T-helper 2 cell treated with Interferon-gamma antibody and Interleukin-4, amounts not matched to agents 100 ng/mL and 5 ng/mL, for 36 hours (primary cell): ENCODE measurements at places on chromosomes 7 and 10. TPM values are rescaled to one million over a fixed set of nuclear protein-coding genes. Genes with fewer than 3 reads are reported as not detected.

Gene HABP2
- not detected in 2 replicates for total RNA-seq

Gene DUS4L
- total RNA-seq, result 10.2 and 10.4 TPM in 2 replicates

Gene STAM
- total RNA-seq, result 20.3 and 26.2 TPM in 2 replicates

Gene ASCC1
- total RNA-seq, result 24.3 and 26.1 TPM in 2 replicates

Gene FGL2
- 3.8 and 5.2 TPM in 2 replicates for total RNA-seq

Gene EIF5AL1
- 0.11 and 0.20 TPM in 2 replicates for total RNA-seq

Gene POLL
- 29.2 and 30.6 TPM in 2 replicates for total RNA-seq

Gene CALHM3
- 0.14 TPM in 1 of 2 replicates, not detected in the other for total RNA-seq

Gene DTX2
- total RNA-seq, result 29.2 and 29.6 TPM in 2 replicates

Gene LGI1
- not detected in 2 replicates for total RNA-seq

Gene SFTPD
- total RNA-seq, result not detected in 2 replicates

Gene GPR85
- not detected in 2 replicates for total RNA-seq

Gene PPP1R3C
- not detected in 2 replicates for total RNA-seq

Gene PON3
- total RNA-seq, result 0.25 TPM in 1 of 2 replicates, not detected in the other

Gene IL15RA
- total RNA-seq, result 22.1 and 23.1 TPM in 2 replicates

Gene DIP2C
- 2.5 and 2.7 TPM in 2 replicates for total RNA-seq

Gene SNCG
- total RNA-seq, result not detected in 2 replicates

Gene TFAM
- total RNA-seq, result 64.1 and 67.0 TPM in 2 replicates
